RPMI7951 (cell line): ENCODE measurements at places on chromosomes 16 and 17. TPM values are rescaled to one million over a fixed set of nuclear protein-coding genes. Genes with fewer than 3 reads are reported as not detected.
A peak's percentile ranks its signal among the peaks of the same experiment; 100 is the strongest.

PHLPP2 gene
- total RNA-seq = 6.6 and 6.7 TPM in 2 replicates

- DNase-seq = peak; percentile 89
Observed at GRCh38 chr17:72588961-72589360, 468.1 kb downstream of the SOX9 start.

GRN gene
- total RNA-seq = 156 and 202 TPM in 2 replicates

DNA sequence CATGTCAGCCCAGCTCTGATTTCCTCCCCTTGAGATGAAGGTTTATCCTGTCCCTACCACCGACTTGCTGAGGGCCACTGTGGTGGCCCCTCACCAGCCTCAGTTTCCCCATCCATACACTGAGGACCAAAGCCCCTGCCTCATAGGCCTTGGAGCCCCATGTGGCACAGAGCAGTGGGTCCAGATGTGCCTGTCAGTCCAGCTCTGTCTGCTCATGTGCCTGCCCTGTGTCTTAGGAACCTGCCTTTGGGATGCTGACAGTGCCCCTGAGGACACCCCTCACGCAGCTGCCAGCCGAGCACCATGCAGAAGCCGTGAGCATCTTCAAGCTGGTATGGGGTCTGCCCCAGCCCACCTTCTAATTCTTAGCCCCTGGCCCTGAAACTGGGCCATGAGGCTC lies 35.7 kb downstream of the MYO15A start:
- DNase-seq = no peak

GRCh38 chr17:40310882-40311391 lies 2.0 kb downstream of the RARA start:
- DNase-seq = peak; percentile 42

ATP1B2 gene
- not detected in 2 replicates for total RNA-seq

REXO5 gene
- total RNA-seq = 8.6 and 12.5 TPM in 2 replicates

KRT40 gene
- total RNA-seq = not detected in 2 replicates

DNA sequence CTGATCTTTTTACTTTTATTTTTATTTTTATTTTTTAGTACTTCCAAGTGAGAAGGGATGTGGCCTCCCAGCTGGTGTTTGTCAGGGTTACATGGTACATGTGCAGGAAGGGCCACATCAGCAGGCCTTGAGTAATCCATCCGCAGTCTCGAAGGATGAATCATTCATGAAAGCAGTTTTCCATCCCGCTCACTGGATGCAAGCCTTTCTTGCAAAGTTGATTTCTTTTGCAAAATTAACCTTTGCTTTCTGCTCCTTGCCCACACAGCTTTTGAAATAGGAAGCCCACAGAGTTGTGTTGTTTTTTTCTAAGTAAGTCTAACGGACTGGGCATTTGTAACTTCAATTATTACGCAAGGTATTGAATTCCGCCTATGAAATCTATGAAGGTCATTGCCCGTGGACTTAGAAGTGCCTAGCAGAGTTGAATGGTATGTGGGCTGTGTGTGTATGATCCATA lies 157.4 kb downstream of the PRKCA start:
- DNase-seq = peak; percentile 93

DNA sequence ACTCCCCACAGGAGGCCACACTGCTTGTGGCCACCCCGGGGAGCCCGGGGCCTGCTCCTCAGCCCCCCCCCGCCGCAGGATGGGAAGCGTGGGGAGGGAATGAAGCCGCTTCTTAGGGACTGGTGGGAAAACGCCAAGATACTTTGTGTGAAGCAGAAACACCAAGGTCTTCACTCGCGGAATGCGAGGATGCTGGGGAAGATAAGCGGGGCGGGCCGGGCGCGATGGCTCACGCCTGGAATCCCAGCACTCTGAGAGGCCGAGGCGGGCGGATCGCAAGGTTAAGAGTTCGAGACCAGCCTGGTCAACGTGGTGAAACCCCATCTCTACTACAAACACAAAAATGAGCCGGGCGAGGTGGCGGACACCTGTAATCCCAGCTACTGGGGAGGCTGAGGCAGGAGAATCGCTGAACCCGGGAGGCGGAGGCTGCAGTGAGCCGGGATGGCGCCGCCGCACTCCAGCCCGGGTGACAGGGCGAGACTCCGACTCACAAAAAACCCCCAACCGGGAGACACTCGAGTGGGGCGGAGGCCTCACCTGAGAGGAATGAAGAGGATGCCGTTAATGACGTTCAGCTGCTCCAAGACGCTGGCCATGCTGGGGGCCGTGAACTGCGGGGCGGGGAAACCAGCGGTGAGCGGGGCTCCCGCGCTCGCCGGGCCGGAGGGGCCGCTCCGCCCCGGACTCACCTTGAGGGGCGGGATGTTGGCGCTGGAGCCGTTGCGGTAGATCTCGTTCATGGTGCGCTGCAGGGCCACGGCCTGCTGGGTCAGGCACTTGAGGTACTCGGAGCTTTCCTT lies 20.3 kb downstream of the CLUH start:
- DNase-seq = no peak

- peak; percentile 29 for DNase-seq
Observed at GRCh38 chr17:4304417-4305027, 40.7 kb upstream of the ANKFY1 start.

DNA sequence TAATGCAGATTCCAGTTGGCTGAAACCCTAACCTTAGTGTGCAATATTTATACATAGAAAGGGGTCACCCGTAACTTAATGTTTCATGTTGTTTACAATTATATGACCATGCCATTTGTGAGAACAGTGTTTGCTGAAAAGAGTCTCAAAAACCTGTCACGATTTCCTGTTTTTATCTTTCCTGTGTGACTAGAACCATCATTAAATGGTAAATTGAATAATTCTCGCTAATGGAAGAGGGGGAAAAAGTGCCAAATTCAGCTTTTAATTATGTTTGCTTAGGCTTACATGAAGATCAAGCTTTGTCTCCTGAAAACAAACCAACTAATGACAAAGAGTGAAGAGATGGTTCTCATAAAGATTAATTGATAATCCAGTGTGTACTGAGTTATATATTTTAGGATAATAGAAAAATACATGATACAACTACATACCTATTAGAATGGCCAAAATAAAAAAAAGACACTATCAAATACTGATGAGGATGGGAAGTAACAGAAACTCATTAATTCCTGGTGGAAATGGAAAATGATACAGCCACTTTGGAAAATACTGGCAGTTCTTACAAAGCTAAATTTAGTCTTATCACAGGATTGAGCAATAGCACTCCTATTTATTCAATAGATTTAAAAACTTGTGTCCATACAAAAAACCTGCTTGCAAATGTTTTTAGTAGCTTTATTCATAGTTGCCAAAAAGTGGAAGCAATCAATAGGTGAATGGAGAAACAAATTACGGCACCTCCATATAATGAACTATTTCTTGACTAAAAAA lies 141.7 kb downstream of the CDK5R1 start:
- no peak for DNase-seq

DNA sequence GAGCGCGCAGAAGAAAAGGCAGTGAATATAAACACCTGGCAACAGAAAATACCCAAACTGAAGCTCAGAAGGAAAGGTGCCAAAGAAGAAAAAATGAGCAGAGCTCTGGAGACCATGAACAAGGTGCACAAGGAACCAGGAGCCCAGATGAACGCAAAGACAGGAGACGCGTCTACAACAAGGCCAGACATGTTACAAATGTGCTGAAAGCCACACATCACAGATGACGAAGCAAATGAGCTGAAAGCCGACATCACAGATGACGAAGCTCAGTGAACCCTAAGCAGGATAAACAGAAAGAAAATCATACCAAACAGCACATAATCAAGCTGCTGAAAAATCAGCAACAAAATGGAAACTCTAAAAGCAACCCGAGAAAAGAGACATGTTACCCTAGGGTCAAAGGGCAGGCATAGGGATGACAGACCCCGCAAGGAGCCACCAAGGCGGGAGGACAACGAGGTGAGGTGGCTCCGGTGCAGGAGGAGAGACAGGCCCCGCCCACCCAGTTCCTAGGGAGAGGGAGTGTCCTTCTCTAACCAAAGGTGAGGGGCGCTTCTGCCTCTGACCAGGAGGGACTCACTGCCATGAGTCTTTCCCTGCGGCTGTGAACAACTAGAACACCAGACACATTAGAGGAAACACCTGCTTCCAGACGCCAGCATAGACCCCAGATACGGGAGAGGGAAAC lies 39.1 kb downstream of the CCDC57 start:
- no peak for DNase-seq

DNA sequence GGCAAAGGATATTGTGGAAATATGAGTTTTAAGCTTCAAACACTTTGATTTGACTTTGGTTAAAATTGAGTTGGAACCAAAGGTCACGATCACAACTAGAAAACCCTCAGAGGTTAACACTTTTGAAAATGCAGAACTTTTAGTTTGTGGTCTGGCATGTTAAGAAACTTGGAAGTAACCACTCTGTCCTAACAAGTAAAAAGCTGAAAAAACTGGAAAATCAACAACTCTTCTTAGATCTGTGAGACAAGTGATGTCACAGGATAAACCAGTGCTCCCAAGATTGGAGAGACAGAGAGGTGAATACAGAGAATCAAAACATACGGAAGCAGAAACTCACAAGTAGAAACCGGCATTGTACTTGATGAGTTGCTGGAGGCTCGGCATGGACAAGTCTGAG lies 17.4 kb downstream of the MFSD6L start:
- DNase-seq = no peak

GRCh38 chr17:57370037-57370581 lies 113.8 kb downstream of the MSI2 start:
- DNase-seq = peak; percentile 28
